Effector memory CD8-positive, alpha-beta T cell (primary cell): ENCODE measurements at places on chromosomes 6 and 20.

GRCh38 chr20:24598996-24599395, 129.6 kb downstream of the SYNDIG1 start:
- H3K27me3 ChIP-seq = peaks cover 34% of the 10 kb centered on the region
- H3K4me3 ChIP-seq = no peak overlapping the region
- H3K4me1 ChIP-seq = no peaks in the 10 kb centered on the region

DNA sequence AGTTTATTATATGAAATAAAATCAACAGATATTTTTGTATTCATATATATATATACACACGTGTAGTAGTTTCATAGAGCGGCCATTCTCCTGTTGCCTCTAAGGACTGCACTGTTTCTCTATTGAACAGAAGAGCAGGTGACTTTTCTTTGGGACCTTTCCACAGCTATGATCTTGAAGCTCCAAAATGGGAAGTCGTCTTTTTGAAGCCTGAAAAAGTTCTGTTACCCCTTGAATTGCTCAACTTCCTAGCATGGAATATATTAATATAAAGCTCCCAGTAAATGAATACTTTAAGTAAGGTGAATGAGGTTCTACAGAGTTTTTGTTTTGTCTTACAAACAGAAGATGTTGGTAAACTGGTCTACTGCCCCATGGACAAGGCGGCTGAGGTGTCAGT, 42.2 kb upstream of the ADTRP start:
- H3K27ac ChIP-seq = no peak overlapping the region
- H3K36me3 ChIP-seq = no peaks in the 10 kb centered on the region
- no peaks in the 10 kb centered on the region for H3K4me1 ChIP-seq
- DNase-seq = no peak

DNA sequence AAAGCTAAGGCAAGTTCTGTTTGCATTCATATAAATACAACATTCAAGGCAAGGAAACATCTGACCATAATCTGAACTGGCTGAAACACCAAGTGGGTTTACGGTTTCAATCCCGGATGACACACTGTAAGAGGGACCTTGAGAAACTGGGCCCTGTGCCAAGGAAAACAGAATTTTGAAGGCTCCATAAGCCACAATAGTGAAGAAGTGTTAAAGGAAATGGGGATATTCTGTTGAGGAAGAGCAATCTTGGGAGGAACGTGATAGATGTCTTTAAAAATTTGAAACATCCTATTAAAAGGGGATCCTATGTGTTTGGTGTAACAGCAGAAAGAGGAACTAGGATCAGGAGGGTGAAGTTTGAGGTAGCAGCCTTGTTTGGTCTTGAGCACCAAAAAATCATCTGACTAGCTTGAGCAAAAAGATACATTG, 82.4 kb upstream of the TAB2 start:
- H3K27ac ChIP-seq = no peak overlapping the region
- no peak overlapping the region for H3K4me3 ChIP-seq
- H3K4me1 ChIP-seq = peaks cover 27% of the 10 kb centered on the region
- no peaks in the 10 kb centered on the region for H3K27me3 ChIP-seq

- no peak for DNase-seq
- H3K36me3 ChIP-seq = peaks cover 34% of the 10 kb centered on the region
- peak overlapping the region; percentile 74 for H3K27ac ChIP-seq
- H3K27me3 ChIP-seq = no peaks in the 10 kb centered on the region
- no peak overlapping the region for H3K4me3 ChIP-seq
These were observed 4.2 kb downstream of the TM9SF4 start for GRCh38 chr20:32113591-32114260.

GRCh38 chr20:56843386-56843785, 214.3 kb downstream of the TFAP2C start:
- H3K27me3 ChIP-seq = peaks cover 10% of the 10 kb centered on the region
- no peak overlapping the region for H3K27ac ChIP-seq
- no peak overlapping the region for H3K4me3 ChIP-seq
